ENCODE measurements at places on chromosomes 12 and 14.

DNA sequence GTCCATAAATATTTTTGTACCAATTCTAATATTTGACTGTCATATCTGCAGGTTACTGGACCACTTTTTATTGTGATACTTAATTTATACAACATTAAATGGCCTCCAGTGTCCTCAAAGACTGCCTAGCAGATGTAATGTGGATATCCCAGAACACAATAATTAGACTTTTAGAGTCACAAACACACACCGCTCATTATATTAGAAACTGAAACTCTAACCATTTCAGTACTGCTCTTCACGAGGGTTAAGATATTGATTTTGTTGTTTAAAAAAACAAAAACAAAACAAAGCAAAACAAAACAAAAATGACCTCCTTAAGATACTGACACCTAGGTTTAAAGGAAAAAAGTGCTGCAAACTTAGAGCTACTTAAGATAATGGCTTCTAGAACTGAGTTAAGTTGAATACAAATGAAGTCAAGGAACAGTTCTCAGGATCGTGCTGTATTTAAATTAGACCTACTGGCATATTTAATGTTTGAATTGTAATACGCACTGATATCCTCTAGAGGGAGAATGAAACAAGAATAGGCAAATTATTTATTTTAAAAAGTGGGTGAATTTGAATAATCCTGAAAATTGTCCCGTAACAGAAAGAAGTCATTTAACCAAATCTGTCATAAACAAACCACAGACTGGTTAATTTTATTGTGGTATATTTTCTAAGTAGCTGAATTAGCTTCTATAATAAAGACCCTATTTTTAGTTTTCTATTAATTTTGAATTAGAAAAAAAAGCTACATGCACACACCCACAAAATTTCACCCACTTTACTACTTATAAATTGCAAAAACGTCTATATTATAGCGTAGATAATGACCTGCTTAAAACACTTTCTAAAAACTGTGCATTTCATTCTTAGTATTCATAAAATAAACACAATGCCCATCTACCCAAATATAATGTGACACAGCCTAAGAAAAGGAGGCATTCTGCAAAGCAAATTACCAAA lies 395.2 kb upstream of the DCN start:
- no peaks in the 10 kb centered on the region for H3K27me3 ChIP-seq
- DNase-seq = no peak

DNA sequence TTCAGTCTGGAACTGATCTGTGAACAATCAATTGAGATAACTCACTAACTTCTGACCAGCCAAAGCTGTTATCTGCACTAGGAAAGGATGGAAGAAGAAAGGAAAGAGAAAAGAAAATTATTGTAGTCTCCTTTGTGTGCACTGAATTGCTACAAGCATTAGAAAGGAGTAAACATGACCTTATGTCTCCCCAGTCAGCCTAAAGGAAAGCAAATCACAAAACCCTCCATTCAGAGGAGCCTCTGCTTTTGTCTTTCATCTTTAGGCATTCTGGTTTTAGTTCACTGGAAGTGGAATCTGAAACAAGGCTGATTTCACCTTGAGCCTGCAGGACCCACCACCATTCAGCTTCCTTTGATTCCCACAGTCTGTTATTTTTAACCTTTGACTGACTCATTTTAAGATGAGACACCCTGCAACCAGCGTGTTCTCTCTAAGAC lies 26.0 kb downstream of the TBX3 start:
- no peaks in the 10 kb centered on the region for H3K4me1 ChIP-seq
- no peaks in the 10 kb centered on the region for H3K36me3 ChIP-seq
- no peak overlapping the region for H3K4me3 ChIP-seq
- H3K27me3 ChIP-seq = peaks cover 3% of the 10 kb centered on the region
- no peak for DNase-seq

DNA sequence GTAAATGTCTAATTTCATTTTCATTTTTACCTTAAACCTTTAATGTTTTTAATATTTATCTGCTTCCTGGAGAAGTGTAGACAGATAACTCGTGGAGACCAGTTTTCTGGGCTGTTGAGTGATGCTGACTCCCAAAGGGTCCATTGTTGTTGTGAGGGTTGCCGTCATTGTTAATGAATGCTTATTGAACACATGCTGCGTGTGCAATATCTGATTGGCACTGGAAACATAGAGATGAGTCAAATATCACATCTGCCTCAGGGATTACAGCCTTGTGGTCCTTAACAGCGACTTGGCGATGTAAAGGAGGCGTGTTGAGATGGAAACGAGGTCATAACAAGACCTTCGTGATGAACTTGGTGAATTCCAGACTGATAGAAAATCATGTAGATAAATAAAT lies 85.9 kb downstream of the FBXW8 start:
- no peaks in the 10 kb centered on the region for H3K27me3 ChIP-seq
- DNase-seq = no peak
- H3K4me1 ChIP-seq = no peaks in the 10 kb centered on the region
- H3K4me3 ChIP-seq = no peak overlapping the region
- H3K27ac ChIP-seq = no peak overlapping the region
- H3K36me3 ChIP-seq = peaks cover 4% of the 10 kb centered on the region

DNA sequence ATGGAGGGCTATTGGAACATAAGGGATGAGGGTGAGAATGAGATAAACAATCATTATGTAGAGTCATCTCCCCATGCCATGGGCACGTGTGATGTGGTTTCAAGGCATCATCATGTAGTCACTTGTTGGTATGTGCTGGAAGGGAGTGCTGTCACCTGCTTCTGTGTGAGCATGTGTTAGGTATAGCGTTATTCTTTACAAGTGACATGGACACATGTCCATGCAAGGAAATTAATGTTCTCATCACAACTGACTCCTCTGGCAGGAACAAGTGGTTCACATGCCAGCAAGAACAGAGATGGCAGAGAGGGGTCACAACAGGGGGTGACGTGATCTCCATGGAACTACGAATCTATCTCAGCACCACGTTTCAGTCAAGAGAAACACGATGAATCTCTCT lies 815.8 kb downstream of the BCL11B start:
- H3K4me1 ChIP-seq = no peaks in the 10 kb centered on the region
- no peak overlapping the region for H3K27ac ChIP-seq
- no peak overlapping the region for H3K4me3 ChIP-seq
- H3K36me3 ChIP-seq = no peaks in the 10 kb centered on the region
- DNase-seq = no peak
- no peaks in the 10 kb centered on the region for H3K27me3 ChIP-seq

- no peak overlapping the region for H3K4me3 ChIP-seq
- DNase-seq = no peak
- no peaks in the 10 kb centered on the region for H3K27me3 ChIP-seq
These were observed 1260.0 kb upstream of the TMEM132C start for GRCh38 chr12:127006972-127007371.

GRCh38 chr14:99838639-99839134 lies 45.5 kb downstream of the EML1 start:
- DNase-seq = no peak
- H3K27ac ChIP-seq = no peak overlapping the region
- no peaks in the 10 kb centered on the region for H3K27me3 ChIP-seq
- H3K4me1 ChIP-seq = peaks cover 8% of the 10 kb centered on the region
- H3K36me3 ChIP-seq = no peaks in the 10 kb centered on the region
- H3K4me3 ChIP-seq = no peak overlapping the region

DNA sequence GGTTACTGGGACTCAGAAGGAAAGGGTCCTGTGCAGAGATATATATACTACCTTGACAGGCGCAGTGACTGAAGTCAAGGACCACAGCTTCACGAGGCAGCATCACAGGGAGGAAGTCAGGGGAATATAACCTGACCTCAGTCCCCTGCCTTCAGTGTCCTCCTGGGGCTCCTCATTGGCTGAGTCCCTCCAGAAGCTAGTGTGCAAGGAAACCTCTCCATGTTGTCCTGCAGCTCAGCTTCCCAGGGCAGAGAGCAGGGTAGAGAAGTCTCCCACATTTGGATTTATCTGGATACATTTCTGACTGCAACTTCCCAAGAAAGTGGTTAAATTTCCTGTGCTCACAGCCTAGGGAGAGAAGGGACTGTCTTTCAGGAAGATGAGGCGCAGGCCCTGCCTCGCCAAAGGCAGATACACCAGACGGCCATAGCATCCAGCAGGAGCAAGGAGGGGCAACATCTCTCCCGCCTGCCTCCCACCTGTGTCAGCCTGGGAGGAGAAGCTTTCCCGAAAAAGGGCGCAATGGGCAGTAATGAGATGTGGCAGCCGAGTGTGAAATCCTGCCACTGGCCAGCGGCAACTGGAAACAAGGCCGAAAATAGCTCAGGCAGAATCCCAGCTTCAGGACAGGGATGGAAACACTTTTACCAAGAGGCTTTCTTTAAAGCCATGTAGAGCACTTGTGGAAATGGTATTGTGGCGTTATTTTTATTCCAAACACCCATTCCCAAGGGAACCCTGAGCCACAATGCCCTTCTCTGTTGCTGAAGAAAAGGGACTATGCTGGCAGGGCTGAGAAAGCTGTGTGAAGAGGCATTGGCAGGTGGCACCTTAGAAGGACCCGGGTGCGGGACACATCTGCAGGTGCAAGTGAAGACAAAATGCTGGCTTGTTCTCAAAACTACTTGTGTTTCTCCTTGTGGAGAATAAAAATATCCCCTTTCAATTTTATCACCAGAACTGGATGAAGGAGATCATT lies 54.9 kb upstream of the HIF1A start:
- H3K36me3 ChIP-seq = no peaks in the 10 kb centered on the region
- H3K4me1 ChIP-seq = no peaks in the 10 kb centered on the region
- H3K27ac ChIP-seq = no peak overlapping the region
- DNase-seq = no peak

DNA sequence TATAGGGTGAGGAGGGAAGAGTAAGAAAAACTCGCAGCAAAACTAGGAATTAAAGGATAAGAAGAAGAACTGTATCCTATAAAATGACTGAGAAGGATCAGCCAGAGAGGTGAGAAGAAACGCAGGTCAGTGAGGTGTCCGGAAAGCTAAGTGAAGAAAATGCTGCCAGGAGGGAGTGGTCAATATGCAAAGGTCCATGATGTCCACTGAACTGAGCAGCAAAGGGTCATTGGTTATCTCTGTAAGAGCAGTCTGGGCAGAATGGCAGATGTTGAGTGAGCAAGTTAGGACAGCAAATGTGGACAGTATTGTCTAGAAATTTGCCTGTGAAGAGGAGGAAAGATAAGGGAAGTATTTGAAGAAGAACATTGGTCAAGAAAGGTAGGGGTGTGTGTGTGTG lies 155.4 kb downstream of the SRGAP1 start:
- H3K27me3 ChIP-seq = no peaks in the 10 kb centered on the region
- no peak overlapping the region for H3K4me3 ChIP-seq
- H3K4me1 ChIP-seq = peaks cover 7% of the 10 kb centered on the region
- no peak overlapping the region for H3K27ac ChIP-seq
- no peaks in the 10 kb centered on the region for H3K36me3 ChIP-seq
- DNase-seq = no peak

- H3K4me1 ChIP-seq = no peaks in the 10 kb centered on the region
- no peak overlapping the region for H3K27ac ChIP-seq
- H3K27me3 ChIP-seq = no peaks in the 10 kb centered on the region
- no peak for DNase-seq
- no peak overlapping the region for H3K4me3 ChIP-seq
These were observed 247.7 kb upstream of the SFSWAP start for GRCh38 chr12:131463174-131463573.

- DNase-seq = peak; percentile 81
- peaks cover 27% of the 10 kb centered on the region for H3K4me1 ChIP-seq
- peak overlapping the region; percentile 74 for H3K27ac ChIP-seq
- H3K27me3 ChIP-seq = no peaks in the 10 kb centered on the region
These were observed 123.2 kb upstream of the MAX start for GRCh38 chr14:65225299-65226159.

DNA sequence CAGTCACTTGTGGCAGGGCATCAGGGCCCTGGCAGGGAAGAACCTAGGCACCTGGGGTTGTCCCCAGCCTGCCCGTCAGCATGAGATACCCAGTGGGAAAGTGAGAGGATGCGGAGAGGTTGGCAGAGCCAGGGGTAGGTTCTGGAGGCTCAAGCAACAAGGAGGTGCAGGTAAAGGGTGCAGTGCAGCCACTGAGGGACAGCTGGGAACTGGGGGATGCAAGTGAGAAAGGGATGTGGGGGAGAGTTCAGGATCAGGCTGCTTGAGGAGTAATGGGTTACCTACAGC lies 18.7 kb downstream of the VASH1 start:
- H3K27me3 ChIP-seq = no peaks in the 10 kb centered on the region
- no peak overlapping the region for H3K4me3 ChIP-seq
- no peak for DNase-seq
- H3K36me3 ChIP-seq = peaks cover 20% of the 10 kb centered on the region
- H3K27ac ChIP-seq = no peak overlapping the region
- H3K4me1 ChIP-seq = no peaks in the 10 kb centered on the region

GRCh38 chr12:112381883-112382796 lies at the start of gene HECTD4:
Gene HECTD4 (minus strand): TSS chr12:112382431. CDS start chr12:112382128, 303 bp downstream.
- DNase-seq = peak; percentile 99
- no peaks in the 10 kb centered on the region for H3K36me3 ChIP-seq

- peaks cover 5% of the 10 kb centered on the region for H3K4me1 ChIP-seq
- H3K36me3 ChIP-seq = no peaks in the 10 kb centered on the region
- no peaks in the 10 kb centered on the region for H3K27me3 ChIP-seq
- H3K27ac ChIP-seq = no peak overlapping the region
- no peak overlapping the region for H3K4me3 ChIP-seq
These were observed 26.4 kb downstream of the SPIC start for GRCh38 chr12:101501410-101501995.

GRCh38 chr12:28583701-28584261 lies 393.5 kb downstream of the CCDC91 start:
- no peaks in the 10 kb centered on the region for H3K27me3 ChIP-seq
- no peak overlapping the region for H3K27ac ChIP-seq
- H3K4me3 ChIP-seq = no peak overlapping the region
- DNase-seq = no peak
- H3K36me3 ChIP-seq = no peaks in the 10 kb centered on the region
- no peaks in the 10 kb centered on the region for H3K4me1 ChIP-seq

DNA sequence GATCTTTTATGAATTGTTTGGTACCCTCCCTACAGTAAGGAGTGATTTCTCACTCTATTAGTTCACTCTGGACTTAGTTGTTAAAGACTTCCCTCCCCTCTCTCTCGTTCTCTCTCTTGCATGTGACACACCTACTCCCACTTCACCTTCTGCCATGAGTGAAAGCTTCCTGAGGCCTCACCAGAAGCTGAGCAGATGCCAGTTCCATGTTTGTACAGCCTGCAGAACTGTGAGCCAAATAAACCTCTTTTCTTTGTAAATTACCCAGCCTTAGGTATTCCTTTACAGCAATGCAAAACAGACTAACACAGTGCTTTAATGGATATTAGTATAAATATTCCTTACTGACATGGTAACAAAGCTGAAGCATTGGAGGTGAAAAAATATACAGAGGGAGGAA lies 187.7 kb downstream of the SSPN start:
- no peaks in the 10 kb centered on the region for H3K36me3 ChIP-seq
- no peaks in the 10 kb centered on the region for H3K4me1 ChIP-seq
- no peak overlapping the region for H3K4me3 ChIP-seq
- H3K27me3 ChIP-seq = no peaks in the 10 kb centered on the region
- no peak overlapping the region for H3K27ac ChIP-seq

GRCh38 chr14:99094901-99095300 lies 177.1 kb downstream of the BCL11B start:
- DNase-seq = no peak
- H3K27me3 ChIP-seq = no peaks in the 10 kb centered on the region
- H3K4me3 ChIP-seq = no peak overlapping the region
- H3K36me3 ChIP-seq = no peaks in the 10 kb centered on the region
- no peak overlapping the region for H3K27ac ChIP-seq

All from pancreas (tissue), 10 donors.